Muscle of back (tissue), 13 donors: ENCODE measurements at places on chromosomes 16 and 17.

- DNase-seq, result no peak
These were observed 13.5 kb downstream of the TMC6 start for GRCh38 chr17:78114831-78115723.

GRCh38 chr16:58018803-58019202, 6.8 kb upstream of the MMP15 start:
- DNase-seq, result no peak

- no peak for DNase-seq
These were observed 222.8 kb upstream of the SDK2 start for GRCh38 chr17:73867056-73867455.

DNA sequence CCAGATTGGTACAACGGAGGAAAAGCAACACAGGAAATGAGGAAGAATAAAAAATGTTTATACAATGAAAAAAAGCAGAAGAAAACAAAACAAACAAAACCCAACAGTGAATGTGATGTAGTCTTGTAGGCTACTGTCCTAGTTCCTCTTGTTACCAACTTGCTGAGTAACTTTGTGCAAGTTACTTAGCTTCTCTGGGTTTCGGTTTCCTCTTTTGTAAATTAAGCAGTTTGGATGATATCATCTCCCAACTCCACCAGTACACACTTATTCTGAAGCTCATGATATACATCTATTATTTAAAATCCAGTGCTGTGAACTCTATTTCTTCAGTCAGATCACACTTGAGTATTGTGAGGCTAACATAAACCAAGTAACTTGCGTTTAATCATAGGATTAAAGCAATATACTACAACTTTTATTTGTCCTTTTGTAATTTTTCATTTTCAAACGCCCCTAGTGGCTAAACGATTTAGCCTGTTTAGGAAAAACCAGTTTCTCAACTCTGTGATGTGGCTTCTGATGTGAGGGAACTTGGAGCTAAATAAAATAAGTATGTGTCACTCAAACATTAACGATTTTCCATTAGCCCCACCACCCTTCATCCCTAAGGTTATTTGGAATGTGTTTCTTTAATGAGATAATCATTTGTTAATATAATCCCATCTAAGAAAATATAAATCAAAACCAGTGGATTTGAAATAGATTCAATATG, 1.4 kb upstream of the UNK start:
- peak; percentile 62 for DNase-seq

DNA sequence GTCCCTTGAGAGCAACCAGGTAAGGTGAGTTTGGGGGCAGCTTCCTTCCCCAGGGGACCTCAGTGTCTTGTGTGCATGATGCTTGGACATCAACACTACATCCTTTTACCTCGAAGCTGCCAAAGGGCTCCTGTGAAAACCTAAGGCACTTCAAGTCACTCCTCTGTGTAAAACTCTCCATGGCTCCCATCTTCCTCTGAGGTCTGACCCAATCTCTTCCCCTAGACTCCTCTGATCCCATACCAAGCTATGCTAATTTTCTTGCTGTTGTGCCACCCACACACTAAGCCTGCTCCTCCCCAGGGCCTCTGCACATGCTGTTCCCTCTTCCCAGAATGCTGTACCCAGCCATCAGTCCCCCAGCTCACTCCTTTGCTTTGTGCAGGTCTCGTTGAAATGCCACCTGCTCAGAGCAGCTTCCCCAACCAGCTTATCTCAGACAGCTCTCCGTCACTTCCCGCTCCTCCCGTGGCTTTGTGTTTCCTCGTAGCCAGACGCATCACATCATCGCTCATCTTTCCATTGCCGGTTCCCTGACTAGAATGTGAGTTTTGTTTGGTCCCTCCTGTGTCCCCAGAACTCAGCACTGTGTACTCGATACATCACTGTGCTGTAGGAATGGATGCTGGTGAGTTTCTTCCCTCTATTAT, 78.4 kb downstream of the CNGB1 start:
- DNase-seq, result no peak

- peak; percentile 62 for DNase-seq
These were observed 7.8 kb upstream of the N4BP1 start for GRCh38 chr16:48617711-48618148.

DNA sequence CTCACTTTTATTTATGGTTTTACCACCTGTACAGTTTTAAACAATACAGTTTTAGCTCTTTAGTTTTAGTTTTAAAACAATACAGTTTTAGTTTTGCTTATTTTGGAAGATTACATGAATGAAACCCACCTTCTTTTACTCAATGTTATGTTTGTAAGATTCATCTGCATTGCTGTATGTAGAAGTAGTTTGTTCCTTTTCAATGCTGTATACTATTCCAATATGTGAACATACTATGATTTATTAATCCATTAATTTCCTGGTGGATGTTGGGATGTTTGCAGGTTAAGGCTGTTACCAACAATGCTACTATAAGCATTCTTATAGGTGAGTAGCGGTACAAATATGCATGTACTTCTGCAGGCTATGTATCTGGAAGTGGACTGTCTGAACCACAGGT, 34.4 kb upstream of the ADGRG1 start:
- no peak for DNase-seq

DNA sequence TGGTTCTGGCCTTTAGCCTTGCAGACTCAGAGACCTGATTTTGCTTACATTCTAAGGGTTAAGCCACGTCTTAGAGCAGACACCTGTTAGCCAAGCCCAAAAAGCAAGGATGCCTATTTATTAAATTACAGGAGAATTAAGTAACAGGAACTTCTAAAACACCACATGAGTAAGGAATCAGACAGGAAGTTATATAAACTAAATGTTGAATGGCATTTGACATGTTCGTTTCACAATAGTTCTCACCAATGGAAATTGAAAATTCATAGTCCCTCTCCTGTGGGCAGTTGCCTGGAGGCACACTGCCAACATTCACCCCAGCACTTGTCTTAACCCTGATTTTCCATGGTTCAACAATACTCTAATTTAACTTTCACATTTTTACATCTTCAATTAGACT, 9.0 kb downstream of the KRTAP9-7 start:
- DNase-seq, result no peak

GRCh38 chr16:53129281-53130158, 74.7 kb downstream of the CHD9 start:
- peak; percentile 70 for DNase-seq

GRCh38 chr17:82615084-82616020, 32.9 kb downstream of the WDR45B start:
- DNase-seq, result no peak

- no peak for DNase-seq
These were observed 1.8 kb upstream of the RHBDF1 start for GRCh38 chr16:74051-74746.

DNA sequence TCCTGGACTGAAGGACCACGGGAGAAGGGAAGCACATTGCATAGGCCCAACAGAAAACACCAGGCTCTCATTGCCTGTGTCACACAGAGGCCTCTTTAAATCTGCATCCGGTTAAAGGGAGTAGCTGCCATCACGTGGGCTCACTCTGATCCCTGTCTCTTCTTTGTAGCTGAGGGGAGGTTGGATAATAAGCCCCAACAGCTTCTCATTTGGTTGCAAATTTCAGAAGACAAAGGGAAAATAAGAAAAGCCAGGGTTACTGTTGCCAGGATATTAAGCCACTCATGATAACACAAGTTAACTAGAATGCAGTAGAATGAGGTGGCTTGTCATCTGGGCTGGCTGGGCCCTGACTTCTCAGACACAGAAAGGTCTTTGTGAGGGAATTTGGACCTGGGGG, 325.1 kb upstream of the ERCC4 start:
- DNase-seq, result no peak

DNA sequence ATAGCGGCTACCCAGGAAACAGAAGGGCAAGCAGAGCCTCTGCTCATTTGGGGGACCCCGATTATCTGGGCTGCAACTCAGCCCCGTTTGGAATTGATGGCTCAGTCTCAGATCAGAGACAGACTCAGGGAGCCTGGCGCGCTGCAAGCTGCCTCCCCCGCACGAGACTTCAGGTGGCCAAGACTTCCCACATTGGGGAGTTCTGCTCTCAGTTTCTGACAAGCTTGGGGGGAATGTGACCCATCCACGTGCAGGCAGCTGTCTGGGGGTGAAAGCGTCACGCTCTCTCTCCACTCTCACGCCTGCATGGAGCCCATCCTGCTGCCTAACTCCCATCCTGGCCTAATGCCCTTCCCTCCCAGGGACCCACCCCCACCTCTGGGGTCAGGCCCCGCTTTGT, 157.6 kb upstream of the GSE1 start:
- DNase-seq, result no peak
